Activated CD4-positive, alpha-beta T cell treated with anti-CD3 and anti-CD28 coated beads, Interleukin-10, Interleukin-2, amounts not matched to agents 100 ng/mL and 50 ng/mL, durations not matched to agents 16 hours and 8 hours (primary cell): ENCODE measurements at places on chromosomes 4 and X.

DNA sequence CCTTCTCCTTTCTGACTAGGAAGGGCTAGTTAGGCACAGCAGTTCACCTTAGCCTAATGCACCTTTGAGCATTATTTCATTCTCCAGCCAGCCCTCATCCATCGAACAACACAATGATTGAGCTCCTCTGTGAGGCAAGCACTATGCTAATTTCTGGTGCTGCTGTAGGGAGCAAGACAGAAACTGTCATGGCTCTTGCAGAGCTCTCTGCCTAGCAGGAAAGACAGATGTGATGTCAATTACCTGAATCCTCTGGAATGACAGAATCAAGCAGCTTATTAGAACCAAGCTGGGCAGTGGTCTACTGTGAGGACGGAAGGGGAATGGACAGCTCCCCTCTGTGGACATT is 256.1 kb upstream of the NOCT start:
- DNase-seq: no peak

DNA sequence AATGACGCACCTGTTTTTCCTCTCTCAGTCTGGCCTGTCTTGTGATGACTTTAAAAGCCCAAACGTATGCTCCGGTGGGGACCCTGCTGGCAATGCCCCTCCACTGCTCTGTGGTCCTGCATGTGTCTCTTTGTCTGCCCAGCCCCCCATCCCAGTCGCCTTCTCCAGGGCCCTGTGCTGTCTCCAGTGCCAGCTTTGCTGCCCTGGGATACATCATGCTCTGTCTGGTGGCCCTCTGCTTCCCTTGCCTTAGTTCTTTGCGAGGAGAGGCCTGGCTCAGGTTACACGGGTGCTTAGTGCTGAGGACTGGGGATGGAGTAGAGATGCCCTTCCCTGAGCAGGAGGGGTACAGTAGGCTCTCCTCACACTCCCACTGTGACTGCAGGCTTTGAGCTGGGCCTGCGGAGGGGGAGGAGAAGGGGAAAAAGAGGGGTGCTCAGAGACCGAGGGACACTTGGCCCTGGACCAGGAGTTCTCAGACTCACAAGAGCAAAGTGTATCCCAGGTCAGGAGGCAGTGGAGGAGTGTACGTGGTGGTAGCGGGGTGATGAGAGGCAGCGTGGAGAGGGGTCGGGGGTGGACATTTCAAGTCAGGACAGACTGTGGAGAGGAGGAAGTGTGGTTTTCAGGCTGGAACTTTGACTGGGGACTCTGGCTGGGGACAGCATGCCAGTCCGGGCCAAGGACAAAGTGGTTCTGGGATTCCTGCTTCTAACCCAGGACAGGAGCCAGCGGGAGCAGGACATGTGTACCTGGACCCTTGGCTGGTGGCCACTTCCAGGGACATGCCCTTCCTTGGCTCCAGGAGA is 2.8 kb downstream of the APLN start:
- no peak for DNase-seq

- DNase-seq: no peak
These were observed 45.1 kb downstream of the ARHGEF9 start for GRCh38 chrX:63739885-63740284.

DNA sequence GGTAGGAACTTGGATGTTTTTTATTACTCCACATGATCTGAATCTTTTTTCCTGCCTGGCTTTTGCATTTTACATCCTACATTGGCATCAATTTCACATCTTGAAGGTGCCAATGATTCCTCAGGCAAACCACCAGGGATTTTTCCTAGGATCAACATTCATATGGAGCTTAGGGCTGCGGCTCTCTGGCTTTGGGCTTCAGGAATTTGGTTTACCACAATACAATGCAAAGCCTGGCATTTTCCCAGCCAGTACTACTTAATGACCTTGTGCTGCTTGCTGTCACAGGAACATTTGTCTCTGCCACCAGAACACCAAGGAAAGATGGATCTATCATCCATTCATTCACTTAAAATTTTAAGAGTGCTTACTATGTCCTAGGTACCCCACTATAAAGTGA is 180.7 kb downstream of the PDGFC start:
- DNase-seq: no peak

- no peak for DNase-seq
These were observed 384.6 kb upstream of the IGFBP7 start for GRCh38 chr4:57494821-57495220.

- DNase-seq: no peak
These were observed 26.6 kb downstream of the ADRA2C start for GRCh38 chr4:3792813-3793212.

DNA sequence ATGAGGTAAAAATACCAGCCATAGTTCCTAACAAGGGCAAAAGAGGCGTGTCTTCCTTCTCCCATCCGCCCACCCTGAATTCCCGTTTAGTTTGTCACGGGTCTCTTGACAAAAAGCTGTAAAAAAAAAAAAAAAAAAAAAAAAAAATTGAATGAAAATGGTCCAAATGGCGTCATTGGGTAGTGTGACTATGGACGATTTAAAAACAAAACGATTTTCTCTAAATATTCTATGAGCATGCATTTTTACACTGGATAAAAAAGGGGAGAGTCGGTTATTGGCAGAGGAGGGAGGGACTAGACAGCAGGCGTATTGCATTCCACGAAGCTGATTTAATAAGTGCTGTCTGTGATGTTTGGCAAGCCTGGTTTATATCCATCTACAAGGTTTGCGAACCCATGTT is at the start of gene FAM133A:
FAM133A (plus strand) TSS at position 338 of the 403 bp plus-strand sequence. CDS start 35,214 bp downstream, outside the sequence.
- no peak for DNase-seq

GRCh38 chr4:24730256-24731001 is 64.9 kb upstream of the SOD3 start:
- DNase-seq: no peak

- DNase-seq: no peak
These were observed 1.7 kb upstream of the AFP start for GRCh38 chr4:73434311-73434710.

DNA sequence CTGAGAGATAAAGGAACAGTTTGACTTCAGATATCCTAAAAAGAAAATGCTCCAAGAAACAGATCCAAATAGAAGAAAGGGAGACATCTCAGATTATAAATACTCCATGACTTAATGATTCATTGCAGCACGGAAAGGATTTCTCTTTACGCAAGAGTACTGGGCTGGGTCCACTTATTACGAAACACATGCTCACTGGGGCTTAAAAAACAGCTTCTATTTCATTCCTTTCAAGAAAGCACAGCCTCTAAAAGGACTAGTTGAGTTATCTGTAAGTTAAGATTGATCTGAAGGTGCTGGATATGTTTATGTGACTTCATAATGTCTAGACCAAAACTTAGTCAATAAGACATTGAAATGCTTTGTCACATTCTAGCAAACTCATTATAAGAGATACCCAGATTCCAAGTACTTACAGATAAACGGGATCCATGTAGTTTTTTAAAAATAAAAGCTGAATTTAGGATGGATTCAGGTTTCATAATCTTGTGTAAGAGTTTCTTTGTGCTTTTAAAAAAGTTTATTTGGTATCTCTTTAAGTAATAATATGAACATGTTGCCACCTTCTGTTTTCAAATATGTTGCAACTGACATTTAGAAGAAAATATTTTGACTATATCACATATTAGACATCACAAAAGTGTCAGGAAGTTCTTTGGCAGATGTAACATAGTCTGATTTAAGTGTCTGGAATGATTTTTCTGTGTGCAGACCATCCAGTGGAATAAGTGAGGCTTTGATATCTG is 109.5 kb upstream of the MYOZ2 start:
- DNase-seq: no peak

DNA sequence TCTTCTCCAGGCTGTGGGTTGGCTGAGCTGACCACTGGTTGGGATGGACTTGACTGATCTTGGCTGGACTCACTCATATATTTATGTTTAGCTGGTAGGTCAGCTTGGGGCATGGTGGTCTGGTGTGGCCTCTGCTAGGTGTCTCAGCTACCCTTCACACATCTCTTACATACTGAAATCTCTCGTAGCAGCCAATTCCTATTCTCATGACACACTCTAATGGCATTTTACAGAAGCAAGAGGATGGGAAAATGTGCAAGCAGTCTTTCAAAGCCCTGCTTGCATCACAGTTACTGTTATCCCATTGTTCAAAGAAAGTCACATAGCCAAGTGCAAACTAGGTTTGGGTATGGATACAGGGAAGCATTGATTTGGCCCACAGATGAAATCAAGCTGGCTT is 55.5 kb upstream of the PCDH18 start:
- no peak for DNase-seq
